ENCODE measurements at places on chromosomes 2 and 18.

- no peak for DNase-seq
Observed at GRCh38 chr2:98172150-98172765, 85.3 kb downstream of the VWA3B start.

DNA sequence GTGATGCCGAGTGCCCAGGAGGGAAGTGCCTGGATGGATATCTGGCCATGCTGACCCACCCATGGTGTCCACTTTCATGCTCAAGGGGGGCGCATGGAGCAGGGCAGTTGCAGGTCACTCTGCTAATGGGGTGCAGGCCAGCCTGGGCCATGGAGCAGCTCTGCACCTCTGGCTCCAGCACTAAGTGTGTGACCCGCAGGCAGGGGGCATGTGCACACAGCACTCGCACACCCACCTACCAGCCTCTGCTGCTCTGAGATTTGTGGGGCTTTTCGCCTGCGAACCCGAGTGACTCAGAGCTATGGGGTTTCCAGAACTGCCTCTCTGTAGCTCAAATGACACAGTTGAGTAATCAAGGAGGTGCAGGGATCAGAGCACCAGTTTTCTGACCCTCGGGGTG, 66.2 kb downstream of the CYP26B1 start:
- no peak for DNase-seq

- no peak for DNase-seq
Observed at GRCh38 chr2:237429753-237430152, 15.8 kb upstream of the COL6A3 start.

DNA sequence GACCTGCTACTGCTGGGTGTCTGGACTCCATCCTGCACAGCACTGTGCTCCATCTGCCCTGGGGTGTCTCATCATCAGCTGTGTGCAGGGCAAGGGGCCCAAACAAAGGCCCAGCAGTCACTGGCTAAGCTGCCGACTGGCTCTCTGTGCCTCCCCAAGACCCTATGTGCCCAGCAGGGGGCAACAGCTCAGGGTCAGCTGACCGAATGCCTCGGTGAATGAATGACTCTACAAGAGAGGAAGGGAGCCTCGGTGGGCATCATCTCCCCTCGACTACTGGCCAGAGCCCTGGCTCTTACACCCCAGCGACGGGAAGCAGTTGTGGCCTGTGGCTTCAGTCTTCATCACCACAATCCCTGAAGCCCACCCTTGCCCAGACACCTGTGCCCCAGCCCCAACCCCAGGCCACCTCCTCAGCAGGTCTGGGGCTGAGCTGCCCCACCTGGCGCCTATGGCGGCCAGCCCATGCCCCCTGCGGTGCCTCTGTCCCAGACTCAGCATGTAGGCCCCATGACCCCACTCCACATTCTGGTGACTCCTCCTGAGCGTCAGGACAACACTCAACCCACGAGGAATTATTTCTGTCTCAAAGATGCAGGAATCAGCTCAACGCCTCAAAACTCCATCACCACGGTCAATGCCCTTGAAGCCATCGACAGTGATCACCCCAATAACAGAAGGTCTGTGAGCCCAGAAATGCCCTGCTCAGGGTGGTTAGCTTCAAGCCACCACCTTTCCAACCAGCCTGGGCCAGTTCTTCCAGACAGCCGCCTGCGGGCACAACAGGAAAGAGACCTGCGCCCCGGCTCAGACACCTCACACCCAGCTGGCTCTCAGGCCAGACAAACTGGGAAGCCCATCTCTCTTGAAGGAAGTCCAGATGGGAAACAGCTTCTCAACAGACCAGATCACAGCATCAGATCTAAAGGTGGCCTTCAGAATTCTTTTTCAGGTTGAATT, 1.6 kb upstream of the GPR17 start:
- no peak for DNase-seq

DNA sequence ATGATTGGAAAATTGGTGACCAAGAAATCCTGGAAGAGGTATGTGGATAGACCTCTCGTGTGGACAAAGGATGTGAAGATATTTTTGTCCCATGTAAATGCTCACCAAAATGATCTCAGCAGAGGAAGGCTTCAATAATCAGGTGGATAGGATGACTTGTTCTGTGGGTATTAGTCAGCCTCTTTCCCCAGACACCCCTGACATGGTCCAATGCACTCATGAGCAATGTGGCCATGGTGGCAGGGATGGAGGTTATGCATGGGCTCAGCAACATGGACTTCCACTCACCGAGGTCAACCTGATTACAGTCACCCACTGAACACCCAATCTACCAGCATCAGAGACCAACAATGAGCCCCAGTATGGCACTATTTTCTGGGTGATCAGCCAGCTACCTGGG, 20.2 kb downstream of the CHRNA1 start:
- no peak for DNase-seq

DNA sequence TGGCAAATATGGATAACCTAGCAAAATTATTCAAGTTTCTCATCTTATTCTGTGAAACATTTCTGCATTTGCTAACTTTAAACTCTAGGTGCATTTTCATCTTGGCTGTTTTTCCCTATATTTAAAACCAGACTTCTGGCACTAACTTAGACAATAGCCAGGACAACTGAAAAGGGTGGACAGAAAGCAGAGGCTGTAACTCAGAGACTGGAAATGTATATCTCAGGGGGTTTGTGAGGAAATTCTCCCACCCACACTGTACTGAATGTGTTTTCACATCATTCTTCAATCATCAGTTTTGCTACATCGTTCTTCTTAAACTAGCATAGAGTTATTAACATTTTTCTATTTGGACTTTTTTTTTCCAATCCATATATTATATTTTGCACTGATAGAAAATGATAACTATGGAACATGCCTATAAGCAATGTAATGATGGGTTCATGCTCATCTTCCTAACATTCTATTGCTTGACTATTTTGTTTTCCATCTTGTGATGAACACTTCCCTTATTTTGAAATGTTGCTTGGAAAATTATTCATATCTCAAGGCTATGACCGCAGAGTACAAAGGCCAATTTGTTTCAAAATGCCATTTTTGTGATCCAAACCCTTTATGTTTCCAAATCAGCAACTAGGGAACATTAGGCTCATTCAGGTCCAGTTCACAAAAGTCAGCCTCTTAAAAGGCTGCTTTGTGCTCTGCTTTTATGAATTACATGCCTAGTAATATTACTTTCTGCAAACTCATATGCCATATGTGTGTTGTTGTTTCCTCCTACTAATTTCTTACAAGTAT, 125.8 kb upstream of the CDH19 start:
- no peak for DNase-seq
